ENCODE measurements at places on chromosomes 1 and 21.

- no peak for DNase-seq
These were observed 13.4 kb downstream of the HYI start for GRCh38 chr1:43440358-43440757.

- DNase-seq: no peak
These were observed 35.5 kb upstream of the PARP1 start for GRCh38 chr1:226443439-226443838.

DNA sequence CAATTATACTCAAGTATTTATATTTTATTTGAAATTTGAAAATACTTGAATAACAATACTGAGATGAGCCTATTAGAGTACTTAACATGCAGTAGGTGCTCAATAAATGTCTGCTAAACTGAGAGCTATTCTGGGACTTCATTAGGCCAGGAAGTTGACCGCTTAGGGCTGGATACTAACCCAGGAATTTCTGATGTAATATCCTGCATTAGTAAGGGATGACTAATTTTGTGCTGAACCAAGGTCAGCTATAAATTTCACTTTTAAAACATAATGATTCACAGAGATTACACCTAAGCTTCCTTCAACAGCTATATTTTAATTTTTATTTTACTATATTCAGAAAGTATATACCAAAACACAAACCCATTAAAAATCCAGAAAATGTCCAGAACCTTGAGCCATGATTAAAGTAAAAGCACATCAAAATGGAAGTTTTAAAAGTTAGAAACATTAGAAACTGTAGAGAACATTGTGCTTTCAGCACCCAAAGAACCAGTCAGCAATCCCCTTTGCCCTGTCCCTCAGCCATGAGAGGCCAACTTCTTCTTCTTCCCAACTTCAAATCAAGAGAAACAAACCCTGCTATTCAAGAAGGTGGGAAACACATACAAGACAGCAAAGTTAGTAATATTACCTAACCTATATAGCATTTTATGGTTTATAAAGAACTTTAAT, 35.4 kb downstream of the WNT2B start:
- DNase-seq: no peak

- no peak for DNase-seq
These were observed 13.8 kb downstream of the OLIG2 start for GRCh38 chr21:33039536-33039935.

DNA sequence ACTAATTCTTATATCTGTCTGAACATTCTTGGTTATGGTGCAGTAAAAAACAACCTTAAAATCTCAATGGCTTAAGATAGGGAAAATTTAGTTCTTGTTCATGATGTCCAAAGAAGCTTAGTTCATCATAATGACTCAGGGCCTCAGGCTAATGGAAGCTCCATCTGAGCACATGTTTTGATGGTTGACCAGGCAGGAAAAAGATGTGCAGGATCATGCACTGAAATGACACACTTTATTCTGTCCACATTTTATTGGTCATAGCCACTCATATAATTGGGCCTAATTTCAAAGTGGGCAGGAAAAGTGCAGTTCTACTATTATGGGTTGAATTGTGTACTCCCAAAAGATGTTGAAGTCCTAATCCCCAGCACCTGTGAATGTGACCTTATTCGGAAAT, 198.2 kb downstream of the CENPF start:
- no peak for DNase-seq

GRCh38 chr1:89608319-89608983, 24.5 kb upstream of the LRRC8C start:
- DNase-seq: peak; percentile 88

GRCh38 chr1:15153842-15154479, 414 bp downstream of the TMEM51 start:
- DNase-seq: no peak

GRCh38 chr1:118861216-118861615, 126.9 kb downstream of the TBX15 start:
- no peak for DNase-seq

- DNase-seq: no peak
These were observed 52.1 kb upstream of the SLC44A3 start for GRCh38 chr1:94768036-94768435.

DNA sequence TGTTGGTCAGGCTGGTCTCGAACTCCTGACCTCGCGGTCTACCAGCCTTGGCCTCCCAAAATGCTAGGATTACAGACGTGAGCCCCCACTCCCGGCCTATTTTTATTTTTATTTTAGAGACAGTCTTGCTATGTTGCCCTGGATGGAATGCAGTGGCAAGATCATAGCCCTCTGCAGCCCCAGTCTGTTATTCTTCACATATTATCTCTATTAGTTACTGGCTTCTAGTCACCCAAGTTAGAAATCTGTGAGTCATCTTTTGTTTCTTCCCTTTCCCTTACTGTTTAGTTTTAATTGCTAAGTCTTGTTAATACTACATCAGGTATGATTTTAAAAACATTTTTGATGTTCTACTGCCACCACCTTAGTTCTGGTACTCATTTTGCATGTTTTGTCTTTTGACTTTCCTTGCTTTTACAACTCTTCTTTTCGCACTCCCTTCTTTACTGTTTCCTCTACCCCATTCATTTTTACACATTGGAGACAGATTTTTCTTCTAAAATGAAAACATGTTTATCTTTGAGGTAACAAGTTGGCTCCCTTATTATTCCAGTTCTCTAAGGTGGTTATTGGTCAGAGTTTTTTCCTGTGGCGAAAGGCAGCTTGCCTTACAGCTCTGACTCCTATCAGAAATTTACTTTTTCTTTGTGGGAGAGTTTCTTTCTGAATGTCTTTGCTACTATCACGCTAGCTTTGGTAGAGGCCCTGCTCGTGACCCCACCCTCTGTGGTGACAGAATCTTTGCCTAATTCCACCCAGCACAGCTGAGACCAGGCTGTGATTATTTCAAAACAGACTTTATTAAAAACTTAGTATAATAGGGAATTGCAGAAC, 19.5 kb downstream of the ZMYM4 start:
- no peak for DNase-seq

GRCh38 chr1:208183977-208184911, 59.9 kb downstream of the PLXNA2 start:
- DNase-seq: no peak
